ENCODE measurements at places on chromosomes 11 and 22.

DNA sequence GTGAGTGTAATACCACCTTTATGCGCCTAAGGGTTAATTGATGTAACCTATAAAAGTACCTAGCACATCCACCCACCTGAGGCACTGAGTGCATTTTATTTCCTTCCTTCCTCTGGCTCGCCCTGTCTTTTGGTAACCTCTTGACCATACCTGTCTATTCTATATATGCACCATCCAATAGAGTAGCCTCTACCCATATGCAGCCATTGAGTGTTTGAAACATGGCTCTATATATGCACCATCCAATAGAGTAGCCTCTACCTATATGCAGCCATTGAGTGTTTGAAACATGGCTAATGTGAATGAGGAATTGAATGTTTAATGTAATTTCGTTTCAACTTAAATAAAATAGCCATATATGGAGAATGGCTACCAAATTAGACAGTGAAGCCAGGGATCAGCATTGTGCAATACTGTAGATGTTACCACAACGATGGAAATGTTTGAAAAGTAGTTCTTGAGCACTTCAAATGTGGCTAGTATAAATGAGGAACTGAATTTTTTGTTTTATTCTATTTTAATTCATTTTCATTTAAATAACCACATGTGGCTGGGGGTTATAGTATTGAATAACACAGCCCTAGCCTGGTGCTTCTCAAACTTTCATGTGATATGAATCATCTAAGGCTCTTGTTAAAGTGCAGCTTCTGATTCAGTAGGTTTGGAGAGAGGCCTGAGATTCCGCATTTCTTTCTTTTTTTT is 33.8 kb downstream of the SLC35F2 start:
- no peak for DNase-seq

DNA sequence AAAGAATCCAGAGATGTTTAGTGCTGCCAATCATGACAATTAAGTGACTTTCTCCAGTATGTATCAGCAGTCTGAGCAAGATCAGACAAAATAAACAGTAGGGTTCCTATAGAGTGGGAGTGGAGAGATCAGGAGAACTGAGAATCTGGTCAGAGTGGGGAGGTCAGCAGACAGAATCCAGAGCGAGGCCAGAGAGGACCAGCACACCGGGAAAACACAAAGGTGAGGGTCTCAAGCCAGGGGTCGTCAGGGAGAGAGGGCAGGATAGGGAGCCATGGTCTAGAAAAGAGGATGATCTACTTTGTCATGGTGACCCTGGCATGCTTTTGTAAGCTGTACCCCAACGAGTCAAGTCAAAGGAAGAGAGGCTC is 39.2 kb downstream of the MAPK1 start:
- DNase-seq: no peak

GRCh38 chr11:6303661-6304060 is 16.6 kb downstream of the CAVIN3 start:
- DNase-seq: no peak

GRCh38 chr11:70029115-70029860 is 48.8 kb upstream of the ANO1 start:
- DNase-seq: no peak

DNA sequence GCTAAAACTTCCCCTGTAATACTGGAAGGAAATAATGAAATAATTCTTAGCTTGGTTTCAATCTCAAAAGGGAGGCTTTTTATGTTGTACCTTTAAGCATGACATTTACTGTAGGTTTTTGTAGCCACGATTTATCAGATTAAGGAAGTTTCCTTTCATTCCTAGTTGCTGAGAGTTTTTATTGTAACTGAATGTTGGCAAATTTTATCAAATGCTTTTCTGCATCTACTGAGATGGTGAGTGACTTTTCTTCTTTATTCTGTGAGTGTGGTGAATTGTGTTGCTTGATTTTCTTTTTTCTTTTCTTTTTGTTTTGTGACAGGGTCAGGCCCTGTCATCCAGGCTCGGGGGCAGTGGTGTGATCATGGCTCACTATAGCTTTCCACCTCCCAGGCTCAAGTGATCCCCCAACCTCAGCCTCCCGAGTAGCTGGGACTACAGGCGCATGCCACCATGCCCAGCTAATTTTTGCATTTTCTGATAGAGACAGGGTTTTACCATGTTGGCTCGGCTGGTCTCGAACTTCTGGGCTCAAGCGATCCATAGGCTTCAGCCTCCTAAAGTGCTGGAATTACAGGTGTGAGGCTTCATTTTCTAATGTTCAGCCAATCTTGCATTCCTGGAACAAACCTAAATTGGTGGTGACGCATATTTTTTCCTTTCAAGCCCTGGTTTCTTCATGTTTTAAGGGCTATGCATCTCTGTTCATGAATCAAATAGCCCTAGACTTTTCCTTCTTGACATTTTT is 26.2 kb downstream of the SUSD2 start:
- no peak for DNase-seq

GRCh38 chr11:69297787-69298266 is 3.9 kb downstream of the MYEOV start:
- peak; percentile 27 for DNase-seq

- DNase-seq: no peak
Measured at GRCh38 chr11:108495326-108495725, 2.9 kb downstream of the POGLUT3 start.

GRCh38 chr11:112470355-112470754 is 209.7 kb upstream of the PLET1 start:
- DNase-seq: peak; percentile 60

- DNase-seq: peak; percentile 64
Measured at GRCh38 chr11:17063171-17064002, 14.1 kb downstream of the RPS13 start.

- DNase-seq: no peak
Measured at GRCh38 chr11:99513368-99513767, 492.6 kb downstream of the CNTN5 start.

DNA sequence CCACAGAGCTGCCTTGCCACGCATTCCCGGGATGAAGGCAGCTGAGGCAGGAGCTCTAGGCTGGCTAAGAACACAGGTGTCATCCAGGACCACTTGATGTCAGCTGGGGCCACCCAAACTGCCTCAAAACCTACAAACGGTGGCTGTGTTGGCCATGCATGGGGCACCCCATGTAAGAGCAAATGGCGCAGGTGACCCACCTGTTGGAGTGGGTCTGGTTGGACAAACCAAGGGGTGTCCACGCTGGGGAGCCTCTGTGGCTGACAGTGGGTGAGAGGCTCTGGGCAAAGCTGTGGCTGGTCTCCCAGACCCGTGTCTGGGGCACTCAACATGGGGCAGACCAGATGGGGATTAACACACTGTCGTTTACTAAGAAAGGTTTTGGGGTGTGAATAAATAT is 19.0 kb upstream of the SYT8 start:
- no peak for DNase-seq

GRCh38 chr22:38038890-38039812 is 18.1 kb upstream of the PICK1 start:
- no peak for DNase-seq

- no peak for DNase-seq
Measured at GRCh38 chr11:8805296-8805695, 105.7 kb upstream of the AKIP1 start.

DNA sequence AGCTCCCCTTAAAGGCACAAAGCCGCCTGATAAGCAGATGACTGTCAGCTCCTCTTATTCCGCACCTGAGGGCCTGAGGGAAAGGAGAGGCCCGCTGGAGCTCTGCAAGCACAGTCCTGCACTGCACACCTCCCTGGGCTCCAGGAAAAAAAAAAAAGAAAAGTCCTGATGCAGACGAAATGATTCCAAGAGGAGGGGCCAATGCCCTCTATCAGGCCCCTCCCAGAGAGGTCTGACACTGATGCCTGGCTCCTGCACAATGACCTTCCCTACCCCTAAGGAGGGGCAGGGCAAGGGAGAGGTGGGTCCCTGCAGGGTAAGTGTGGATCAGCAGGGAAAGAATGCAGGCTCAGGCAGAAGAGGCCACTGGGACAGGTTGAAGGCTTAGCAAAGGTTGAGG is 572.7 kb downstream of the SOX6 start:
- peak; percentile 45 for DNase-seq

- DNase-seq: no peak
Measured at GRCh38 chr22:50537765-50538164, 7.9 kb upstream of the KLHDC7B start.

- DNase-seq: no peak
Measured at GRCh38 chr22:43197271-43197941, 10.5 kb upstream of the TTLL12 start.

DNA sequence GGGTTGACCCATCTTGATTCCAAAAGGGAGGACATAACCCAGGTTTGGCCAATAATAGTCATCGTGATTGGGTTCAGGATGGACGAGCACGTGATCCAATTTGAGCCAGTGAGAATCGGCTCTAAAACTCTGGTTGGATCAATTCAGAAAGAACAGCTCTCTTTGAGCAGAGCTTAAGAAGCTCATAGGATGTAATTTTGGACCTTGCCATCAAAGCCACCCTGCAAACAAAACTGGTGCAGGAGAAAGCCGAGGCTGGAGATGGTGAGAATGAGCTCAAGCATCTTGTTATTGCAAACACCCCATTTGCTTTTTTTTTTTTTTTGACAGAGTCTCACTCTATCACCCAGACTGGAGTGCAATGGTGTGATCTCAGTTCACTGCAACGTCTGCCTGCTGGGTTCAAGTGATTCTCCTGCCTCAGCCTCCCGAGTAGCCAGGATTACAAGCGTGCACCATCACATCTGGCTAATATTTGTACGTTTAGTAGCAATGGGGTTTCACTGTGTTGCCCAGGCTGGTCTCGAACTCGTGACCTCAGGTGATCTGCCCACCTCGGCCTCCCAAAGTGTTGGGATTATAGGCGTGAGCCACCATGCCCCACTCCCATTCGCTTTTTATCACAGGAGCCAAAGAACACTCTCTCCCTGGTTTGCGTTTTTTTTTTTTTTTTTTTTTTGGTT is 13.8 kb upstream of the MIAT start:
- DNase-seq: no peak

GRCh38 chr11:110463153-110463552 is 33.4 kb downstream of the FDX1 start:
- DNase-seq: no peak

DNA sequence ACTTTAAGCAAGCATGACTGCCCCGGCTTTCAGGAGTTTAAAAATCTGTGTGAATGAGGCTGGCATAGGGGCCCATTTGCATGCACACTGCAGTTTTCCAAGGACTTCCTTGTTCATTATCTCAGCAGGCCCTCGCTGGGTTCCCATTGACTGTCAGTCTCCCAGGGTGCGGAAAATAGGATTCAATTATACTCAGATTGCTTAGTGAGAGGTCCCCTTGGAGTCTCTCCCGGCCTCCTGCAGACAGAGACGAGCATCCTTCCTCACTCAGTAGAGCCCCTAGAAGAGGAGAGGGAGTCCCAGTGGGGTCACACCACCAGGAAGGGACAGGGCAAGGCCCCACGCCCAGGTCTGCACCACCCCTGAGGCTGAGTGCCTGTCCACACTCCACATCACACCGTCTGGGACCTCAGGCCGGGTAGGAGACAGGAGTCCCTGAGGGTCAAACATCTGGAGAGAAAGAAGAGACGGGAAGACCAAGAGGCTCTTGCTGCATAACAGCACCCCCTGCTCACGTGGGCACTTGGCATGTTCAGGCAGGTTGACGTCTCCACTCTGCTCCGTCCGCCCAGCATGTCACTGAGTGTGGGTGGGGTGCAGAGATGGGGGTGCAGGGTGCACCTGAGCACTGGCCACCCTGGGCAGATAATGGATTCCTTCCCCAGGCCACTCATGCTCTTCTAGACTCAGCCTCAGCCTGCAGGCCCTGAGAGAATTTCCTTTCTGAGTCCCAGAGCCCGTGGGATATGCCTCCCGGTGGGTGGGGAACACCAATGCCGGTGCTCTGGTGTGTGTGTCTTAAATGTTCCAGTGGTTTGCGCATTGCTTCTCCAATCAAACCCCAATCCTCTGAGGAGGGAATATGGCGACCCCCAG is 58.8 kb downstream of the MCM5 start:
- no peak for DNase-seq

DNA sequence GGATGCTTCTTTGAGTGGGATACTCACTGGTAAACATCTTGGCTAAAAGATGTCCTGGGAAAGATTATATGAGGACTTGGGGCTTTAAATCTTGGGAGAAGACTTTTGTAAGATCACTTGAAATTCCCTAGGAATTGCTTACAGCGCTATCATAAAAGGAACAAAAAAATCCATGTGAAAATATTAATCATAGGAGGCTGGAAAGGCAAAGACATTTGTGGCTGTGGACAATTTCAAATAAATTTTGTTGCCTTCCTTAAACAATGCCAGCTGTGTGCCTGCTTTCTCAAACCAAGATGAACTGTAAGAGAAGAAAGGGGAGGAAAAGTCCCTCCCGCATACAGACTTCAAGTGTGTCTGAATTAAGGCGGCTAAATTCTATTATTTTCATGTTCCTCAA is 75.6 kb downstream of the SNX19 start:
- no peak for DNase-seq

DNA sequence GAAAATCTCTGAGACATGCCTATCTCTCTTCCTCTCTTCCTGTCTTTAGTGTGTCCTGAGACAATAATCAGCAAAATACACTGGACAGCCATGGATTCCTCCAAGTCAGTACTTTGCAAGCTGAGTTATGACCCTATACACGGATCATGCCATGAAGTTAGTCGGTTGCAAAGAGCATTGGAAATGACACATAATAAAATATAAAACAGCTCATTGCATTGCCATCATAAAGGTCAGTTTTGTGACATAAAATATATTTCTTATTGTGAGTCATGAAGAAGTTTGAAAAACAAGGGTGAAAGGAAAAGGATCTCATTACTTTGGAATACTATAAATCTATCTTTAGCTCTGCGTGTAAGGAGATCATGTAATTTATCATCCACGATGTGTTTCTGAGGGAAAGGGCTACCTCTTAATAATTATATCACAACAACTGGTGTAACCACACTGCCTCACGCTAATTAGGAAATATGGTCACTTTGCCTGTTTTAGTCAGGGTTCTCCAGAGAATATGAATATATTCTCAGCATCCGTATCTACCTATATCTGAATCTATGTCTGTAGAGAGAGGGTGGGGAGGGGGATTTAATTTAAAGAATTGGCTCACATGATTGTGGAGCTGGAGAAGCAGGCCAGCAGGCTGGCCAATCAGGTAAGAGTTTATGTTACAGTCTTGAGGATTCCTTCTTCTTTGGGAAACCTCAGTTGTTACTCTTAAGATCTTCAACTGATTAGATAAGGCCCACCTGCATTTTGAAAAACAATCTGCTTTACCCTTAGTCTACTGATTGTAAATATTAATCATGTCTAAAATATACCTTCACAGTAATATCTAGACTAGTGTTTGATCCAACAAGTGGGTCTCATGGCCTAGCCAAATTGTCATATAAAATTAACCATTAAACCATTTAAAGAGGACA is 198.8 kb downstream of the FAT3 start:
- DNase-seq: no peak

GRCh38 chr11:3223932-3224381 is 5.3 kb upstream of the MRGPRG start:
- DNase-seq: no peak

GRCh38 chr11:112504056-112504455 is 243.4 kb upstream of the PLET1 start:
- no peak for DNase-seq

GRCh38 chr11:7524462-7525235 is 10.8 kb downstream of the PPFIBP2 start:
- DNase-seq: no peak

DNA sequence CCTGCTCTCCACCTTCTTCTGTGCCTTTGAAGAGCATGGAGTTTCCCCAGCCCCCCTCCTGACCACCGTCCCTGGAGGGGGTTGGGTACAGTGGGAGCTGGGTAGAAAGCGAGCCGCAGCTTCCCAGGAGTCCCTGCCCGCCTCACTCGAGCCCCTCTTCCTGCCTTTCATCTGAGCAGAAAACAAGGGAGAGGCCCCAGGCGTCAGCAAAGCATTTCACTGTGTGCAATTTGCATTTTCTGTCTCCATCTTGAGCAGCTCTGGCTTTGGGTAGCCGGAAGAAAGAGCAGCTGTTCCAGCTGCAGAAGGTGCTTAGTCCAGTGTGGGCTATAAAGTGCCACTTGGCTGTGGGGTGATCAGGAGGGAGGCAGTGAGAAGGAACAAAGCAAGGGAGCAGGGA is 229.7 kb downstream of the CEP164 start:
- DNase-seq: no peak
